ENCODE measurements at places on chromosomes 5 and 9. TPM values are rescaled to one million over a fixed set of nuclear protein-coding genes. Genes with fewer than 3 reads are reported as not detected.

The PDLIM4 gene
- 10.6 TPM for total RNA-seq

- H3K27ac ChIP-seq: no peak overlapping the region
- DNase-seq: no peak
- H3K4me3 ChIP-seq: no peak overlapping the region
- H3K27me3 ChIP-seq: no peaks in the 10 kb centered on the region
- H3K36me3 ChIP-seq: no peaks in the 10 kb centered on the region
- no peaks in the 10 kb centered on the region for H3K4me1 ChIP-seq
Observed at GRCh38 chr5:180117000-180117725, 45.6 kb upstream of the RNF130 start.

- H3K4me1 ChIP-seq: peaks cover 4% of the 10 kb centered on the region
- H3K4me3 ChIP-seq: no peak overlapping the region
- DNase-seq: no peak
- no peak overlapping the region for H3K27ac ChIP-seq
- H3K27me3 ChIP-seq: no peaks in the 10 kb centered on the region
- H3K36me3 ChIP-seq: peaks cover 3% of the 10 kb centered on the region
Observed at GRCh38 chr9:35798658-35799374, 7.4 kb downstream of the NPR2 start.

DNA sequence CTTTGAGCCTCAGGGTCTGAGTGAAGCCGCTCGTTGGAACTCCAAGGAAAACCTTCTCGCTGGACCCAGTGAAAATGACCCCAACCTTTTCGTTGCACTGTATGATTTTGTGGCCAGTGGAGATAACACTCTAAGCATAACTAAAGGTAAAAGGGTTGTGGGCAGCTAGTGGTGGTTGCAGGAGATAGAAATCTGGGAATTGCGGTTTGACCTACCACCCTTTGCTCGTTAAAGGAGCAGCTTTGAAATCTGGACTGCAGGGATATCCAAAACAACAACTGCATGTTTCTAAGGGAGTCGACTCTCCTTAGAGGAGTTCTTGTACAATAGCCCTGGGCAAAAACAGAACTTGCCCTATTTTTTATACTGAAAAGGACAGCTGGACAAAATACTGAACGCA, 19.0 kb downstream of the ABL1 start:
- no peak for DNase-seq
- H3K4me1 ChIP-seq: peaks cover 22% of the 10 kb centered on the region
- no peak overlapping the region for H3K4me3 ChIP-seq
- H3K27ac ChIP-seq: peak overlapping the region; percentile 41
- peaks cover 38% of the 10 kb centered on the region for H3K36me3 ChIP-seq
